ENCODE measurements at places on chromosomes 3 and 15.

GRCh38 chr15:73936181-73936580, 9.9 kb downstream of the LOXL1 start:
- DNase-seq = no peak

DNA sequence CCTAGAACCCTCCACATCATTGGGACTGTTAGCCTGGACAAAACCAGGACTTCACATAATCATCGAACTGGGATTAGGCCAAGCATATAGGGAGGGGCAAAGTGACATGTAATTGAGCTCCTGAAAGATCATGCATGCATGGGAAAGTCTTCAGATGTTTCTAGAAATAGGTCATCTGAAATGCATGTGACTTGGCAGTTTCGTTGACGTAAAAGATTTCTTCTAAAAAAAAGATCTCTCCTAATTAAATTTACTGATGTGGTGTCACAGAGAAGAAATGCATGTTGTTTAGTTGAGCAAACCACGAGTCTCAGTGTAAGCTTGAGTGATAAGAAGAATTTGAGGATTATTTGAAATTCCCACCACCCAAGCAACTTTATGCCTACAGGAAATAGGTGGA, 70.0 kb upstream of the LIMD1 start:
- no peak for DNase-seq

- DNase-seq = no peak
These were observed 26.9 kb downstream of the PHC3 start for GRCh38 chr3:170154569-170155143.

DNA sequence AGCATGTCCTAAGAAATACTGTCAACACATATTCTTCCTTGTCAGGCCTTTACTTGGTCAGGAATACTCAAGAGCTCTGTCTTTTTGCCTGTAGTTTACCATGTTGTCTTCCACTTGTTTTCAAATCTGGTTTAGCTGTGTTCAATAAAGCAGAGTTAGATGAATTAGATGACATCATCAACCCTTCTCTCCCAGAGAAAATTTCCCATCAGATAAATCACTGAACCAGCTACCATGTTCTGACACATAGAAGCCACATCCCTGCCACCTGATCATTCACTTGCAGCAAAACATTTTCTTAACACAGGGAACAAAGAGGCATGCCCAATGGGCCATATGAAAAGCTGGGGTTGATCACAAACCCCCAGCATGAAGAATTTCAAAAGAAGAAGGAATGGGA, 42.1 kb downstream of the TERC start:
- no peak for DNase-seq

DNA sequence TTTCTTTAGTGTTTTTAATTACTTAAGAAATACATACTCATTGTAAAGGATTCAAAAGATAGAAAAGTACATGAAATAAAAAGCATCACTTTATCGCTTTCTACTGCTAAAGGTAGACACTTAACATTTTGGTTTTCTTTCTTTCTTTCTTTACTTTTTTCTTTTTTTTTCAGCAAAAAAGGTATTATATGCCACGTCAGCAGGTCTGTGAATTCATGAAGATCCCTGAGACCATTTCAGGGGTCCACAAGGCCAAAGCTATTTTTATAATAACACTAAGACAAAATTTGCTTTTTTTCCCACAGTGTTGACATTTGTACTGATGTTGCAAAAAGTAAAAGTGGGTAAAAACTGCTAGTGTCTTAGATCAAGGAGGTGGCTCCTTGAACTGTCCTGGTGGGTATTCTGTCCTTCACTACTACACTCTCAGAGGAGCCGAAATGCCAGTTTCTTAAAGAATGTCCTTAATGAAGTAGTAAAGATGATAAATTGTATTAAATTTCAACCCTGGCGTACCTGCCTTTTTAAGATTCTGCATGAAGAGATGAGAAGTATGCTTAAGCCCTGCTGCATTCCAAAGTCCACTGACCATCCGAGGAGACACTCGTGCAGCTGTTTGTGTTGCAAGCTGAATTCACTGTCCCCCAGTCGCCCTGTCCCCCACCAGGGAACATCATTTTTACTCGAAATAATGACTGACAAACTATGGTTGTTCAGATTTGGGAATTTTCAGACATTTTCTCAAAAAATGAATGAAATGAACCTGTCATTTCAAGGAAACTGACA, 106.7 kb upstream of the PIAS1 start:
- no peak for DNase-seq

DNA sequence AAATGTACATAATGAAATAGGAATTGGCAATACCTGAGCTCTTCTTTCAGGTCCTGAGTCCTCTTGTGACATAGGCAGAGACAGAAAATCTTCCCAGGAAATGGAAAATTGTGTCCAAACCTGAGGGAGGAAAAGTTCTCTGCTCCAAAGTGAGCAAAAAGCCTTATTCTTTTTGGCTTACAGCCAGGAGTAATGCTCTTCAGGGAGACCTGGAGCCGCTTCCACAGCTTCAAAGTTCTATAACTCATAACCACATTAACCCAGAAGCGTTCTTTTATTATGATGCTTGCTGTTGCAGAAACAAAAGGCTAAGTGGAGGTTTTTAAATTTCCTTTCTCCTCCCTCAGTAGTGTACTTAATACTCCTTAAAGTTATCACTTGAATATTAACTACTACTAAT, 633 bp downstream of the IGSF10 start:
- DNase-seq = no peak

GRCh38 chr3:24533561-24534193, 39.0 kb upstream of the THRB start:
- no peak for DNase-seq
